Activated CD4-positive, alpha-beta T cell treated with anti-CD3 and anti-CD28 coated beads, Interleukin-2, amount 50 U/mL, for 24 hours (primary cell): ENCODE measurements at places on chromosomes 2 and 18.

- DNase-seq: no peak
Measured at GRCh38 chr2:27875089-27875881, 14.9 kb downstream of the RBKS start.

GRCh38 chr2:73291461-73292315 lies 1.7 kb downstream of the EGR4 start:
- no peak for DNase-seq

DNA sequence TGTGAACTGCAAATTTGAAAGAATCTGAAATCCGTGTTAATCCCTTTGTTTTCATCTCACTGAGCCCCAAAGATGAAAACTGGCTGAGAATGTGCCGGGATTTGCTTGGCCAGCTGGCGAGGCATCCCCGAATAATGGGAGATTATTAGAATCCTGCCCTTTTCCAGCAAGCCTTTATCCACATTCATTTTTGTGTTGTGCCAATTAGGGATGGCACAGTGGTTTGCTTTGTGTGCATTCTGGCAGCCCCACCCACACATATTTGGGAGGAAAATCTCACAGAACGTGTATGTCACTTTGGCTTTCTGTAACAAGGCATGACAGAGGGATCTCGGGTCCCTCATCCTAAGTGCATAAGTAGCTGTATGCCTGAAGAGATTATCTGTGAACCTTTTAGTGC lies 405.8 kb upstream of the FAM98A start:
- DNase-seq: no peak

DNA sequence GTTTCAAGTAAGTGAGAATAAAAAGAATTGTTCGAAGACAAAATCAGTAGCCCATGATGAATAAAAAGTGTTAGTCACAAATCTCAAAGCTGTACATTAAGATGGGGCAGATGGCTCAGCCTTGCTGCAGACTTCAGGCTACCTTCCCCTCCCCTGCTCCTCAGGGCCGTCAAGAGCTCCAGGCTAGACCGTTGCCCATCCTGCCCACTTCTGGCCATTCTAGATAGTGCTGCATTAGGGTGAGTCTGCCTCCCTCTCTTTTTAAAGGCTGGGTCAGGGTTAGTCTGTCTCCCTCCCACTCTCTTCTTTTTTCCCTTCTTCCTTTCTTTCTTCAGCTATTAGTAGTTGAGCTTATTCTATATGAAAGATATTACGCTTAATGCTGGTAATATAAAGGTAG lies 86.0 kb downstream of the MAPRE2 start:
- no peak for DNase-seq

DNA sequence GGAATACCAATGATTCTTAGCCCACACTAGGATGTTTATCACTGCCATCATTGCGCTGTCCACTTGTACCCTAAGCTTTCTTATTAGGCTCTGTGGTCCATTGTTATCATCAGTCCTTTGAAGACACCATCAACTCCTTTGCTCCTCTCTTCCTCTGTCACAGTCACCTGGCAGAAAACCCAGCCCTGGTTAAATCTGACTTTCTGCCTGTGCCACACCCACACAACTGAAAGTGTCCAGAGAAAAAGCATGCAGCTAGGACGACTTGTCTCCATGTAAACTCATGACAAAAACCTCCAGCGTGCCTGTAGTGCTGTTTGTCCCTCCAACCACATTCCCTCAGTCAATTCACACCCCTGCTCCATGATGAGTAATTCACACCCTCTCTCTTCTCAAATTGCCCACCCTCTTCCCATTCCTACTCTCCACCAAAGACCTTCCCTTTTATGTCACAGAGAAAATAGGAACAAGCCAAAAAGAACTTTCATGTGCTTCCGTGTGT lies 297.4 kb upstream of the MGAT5 start:
- no peak for DNase-seq

DNA sequence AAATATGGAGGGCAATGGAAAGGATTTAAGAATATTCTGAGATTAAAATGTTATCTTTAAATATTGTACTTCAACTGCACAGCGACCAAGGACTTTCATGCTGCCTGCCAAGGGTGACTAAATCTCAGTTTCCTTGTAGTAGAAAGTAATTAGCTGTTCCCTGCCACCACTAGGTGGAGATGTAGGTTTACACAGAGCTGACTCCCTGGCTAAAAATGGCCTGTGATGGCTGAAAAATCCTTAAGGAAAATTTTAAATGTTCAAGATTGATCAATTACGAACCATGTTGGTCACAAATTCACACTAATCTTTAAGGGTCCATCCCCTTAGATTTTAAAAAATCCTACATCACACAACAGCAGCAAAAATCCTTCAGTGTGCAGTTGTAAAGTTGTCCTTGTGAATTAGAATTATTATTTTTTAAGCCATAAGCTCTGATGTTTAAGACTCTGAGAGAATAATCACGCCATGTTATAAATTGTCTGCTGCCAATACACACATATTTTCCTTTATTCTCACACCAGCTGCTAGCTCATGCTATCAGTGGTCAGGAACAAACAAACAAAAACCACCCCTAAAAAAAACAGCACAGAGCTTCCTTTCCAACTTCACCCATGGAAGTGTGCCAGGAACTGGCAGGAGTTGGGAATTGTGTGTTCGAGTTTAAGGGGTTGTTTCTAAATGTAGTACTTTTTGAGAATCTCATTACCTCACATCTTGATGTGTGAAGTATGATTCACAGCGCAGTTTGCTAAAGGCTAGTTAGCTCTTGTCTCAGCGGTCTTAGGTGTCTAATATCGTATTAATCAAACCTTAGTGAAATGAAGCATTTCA lies 399.8 kb downstream of the TMEM182 start:
- no peak for DNase-seq

GRCh38 chr18:79322441-79322840 lies 73.3 kb upstream of the NFATC1 start:
- DNase-seq: no peak

DNA sequence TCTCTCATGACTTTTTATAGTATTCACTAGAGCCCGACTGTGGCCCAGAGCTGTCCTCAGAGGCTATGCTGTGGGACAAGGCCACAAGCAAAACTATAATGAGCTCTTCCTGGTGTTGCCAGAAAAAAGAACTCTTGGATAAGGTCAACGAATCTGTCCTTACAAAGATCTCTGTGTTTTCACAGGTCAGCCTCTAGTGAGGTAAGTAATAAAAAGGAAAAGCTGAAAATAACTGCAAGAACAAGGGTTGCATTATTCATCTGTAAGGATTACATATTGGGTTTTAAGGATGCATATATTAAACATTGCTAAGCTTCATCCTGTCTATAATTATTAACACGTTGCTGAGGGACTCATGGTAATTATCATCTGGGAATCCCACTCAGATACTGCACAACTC lies 62.8 kb upstream of the ATL2 start:
- DNase-seq: no peak

DNA sequence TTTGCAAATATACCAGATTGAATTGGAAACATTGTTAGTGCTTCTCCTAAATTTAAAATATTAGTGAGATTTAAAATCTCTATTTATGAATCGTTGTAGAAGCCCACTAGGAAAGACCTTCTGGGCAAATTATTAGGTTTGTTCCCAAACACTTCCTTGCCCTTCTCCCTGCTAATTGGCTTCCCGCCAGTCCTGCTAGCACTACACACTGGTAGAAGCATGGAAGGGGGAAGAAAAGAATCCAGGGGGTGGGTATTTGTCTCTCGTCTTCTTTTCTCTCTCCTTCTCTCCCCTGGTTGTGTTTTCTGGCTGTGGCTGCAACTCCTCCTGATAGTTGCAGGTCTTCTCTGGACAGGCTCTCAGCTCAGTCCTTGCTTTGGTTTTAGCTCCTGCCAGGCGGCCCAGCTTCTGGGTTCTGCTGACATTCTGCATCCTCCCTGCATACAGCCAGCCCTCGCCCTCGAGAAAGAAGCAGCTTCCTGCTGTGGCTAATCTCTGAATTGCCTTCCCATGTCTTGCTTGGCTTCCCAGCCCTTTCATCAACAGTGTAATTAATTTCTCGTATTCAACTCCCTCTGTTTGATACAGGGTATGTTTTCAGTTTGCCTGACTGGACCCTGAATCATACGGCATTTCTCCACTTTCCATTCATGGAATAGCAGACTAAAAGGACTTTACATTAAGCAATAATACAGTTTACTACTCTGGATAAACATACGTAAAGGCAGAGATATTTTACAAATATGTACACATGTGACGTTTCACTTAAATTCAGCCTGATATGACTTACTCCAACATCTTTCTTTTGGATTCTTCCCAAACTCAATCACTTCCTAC lies 6.9 kb upstream of the PARD3B start:
- DNase-seq: no peak

- no peak for DNase-seq
Measured at GRCh38 chr2:217966423-217967070, 36.2 kb downstream of the TNS1 start.

GRCh38 chr18:10351858-10352257 lies 102.6 kb upstream of the APCDD1 start:
- DNase-seq: no peak

DNA sequence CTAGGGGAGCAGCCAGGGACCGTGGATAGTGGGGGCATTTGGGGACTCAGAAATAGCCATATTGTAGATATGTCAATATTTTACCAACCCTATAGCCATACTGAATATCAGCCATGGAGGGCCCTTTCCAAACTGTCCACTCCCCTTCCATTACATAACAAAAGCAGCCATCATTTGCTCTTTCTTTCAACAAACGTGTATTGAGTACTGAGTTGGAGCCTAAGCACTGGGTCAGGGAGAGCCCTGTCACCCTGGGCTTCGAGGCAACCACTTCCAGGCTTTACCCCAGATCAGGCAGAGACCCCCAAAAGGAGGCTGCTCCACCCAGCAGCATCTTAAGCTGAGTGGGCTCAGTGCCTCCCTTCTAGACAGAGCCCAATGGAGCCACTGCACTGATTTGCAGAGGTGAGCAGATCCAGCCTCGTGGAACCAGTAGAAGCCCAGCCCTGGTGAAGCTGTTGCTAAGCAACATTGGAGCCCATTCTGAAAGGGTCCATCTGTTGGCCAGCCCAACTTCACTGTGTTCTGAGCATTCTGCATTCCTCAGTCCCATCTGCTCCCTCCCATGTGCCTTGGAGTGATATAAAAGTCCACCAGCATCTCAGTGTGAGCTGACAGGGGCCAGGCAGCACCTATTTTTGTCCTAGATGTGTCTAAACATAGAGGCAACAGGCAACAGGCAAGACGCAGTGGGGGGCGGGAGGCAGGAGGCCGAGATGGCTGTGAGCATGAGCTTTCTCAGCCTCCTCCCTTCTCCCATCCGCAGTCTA lies 112.1 kb downstream of the PLB1 start:
- no peak for DNase-seq

DNA sequence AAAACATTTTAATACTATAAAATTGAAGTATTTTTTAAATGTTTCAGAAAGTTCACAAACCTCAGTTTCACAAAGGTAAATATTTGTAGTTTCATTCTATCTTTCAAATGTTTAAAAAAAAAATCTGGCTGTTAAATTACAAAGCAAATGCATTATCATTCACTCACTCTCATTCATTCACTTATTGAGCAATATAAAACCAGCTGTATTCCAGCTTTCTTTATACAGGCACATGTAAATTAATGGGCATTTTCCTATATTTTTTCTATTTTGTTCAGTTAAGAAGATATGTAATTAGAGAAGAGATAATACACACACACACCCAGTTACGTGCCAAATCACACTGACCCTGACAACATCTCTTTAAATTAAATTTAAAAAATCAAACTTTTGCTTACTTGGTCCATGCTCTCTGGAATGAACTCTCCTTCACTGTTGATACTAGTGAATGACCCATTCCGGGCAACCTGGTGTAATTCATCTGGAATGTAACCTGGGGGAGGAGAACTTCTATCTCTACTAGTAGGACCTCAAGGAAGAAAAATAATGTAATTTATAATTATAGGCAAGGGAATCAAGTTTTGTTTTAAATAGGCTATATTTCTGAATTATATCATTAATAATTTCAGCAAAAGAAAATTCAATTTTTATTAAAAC lies 32.5 kb upstream of the ERCC3 start:
- DNase-seq: no peak

DNA sequence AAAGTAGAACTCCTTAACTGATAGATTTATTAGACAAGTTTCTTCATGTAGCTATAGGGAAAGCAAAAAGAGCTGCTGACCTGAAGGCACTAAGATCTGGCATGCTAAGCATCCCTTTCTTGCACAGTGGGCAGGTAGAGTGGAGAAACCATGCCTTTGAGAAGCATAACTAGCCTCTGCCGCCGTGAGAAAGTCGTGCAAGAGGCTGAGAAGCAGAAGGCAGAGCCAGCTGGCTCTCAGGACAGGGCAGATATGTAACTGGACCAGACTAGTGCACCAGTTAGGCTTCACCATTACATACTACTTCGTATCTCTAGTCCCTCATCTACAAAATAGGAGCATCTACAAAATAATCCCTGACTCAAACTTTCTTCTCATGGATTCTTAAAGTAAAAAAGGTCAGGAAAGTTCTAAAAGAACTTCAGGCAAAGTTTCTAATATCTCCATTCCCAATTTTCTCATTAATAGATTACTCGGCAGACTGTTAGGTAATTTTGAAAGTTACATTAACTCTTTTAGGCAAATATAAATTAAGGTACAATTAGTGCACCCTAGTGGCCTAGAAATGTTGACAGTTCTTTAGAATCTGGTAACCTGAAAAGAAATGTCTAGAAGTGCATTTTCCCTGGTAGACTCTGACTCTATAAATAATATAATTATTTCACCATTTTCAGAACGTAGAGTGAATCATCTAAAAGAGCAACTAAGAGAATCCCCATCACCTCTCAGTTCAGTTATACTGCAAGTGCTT lies 10.3 kb downstream of the ERBB4 start:
- no peak for DNase-seq

- DNase-seq: peak; percentile 26
Measured at GRCh38 chr2:205024822-205025518, 479.7 kb downstream of the PARD3B start.

GRCh38 chr2:239942090-239942489 lies 83.1 kb downstream of the NDUFA10 start:
- no peak for DNase-seq

GRCh38 chr18:79625924-79626561 lies 53.6 kb upstream of the CTDP1 start:
- DNase-seq: no peak

DNA sequence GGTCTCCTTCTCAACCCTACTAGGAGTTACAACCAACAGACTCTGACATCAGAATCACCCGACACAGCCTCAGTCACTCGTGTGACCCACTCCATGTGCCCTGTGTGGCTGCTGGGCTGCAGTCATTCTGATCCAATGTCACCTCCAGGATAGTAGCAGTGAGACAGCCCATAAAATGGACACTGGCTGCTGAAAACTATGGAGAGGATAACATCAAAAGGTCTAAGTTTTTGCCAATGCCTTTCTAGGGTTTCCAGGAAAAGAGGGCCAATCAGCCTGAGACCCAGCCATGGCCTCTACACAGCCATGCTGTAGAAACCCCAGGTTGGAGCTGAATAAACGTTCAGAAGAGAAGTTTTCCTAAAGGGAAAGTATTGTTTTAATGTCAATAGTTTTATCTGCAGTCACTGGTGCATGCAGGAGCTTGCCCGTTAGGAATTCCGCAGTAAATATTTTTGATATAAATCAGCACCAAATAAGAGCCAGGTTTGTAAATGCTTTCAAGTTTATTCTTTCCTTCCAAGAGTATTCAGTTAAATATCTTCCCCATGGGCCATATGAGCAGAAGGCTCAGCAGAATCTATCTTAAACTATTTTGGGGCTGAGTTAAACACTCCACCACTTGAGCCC lies 92.2 kb upstream of the PID1 start:
- no peak for DNase-seq

GRCh38 chr18:36034299-36034895 lies 33.0 kb downstream of the RPRD1A start:
- no peak for DNase-seq
